ENCODE measurements at places on chromosomes 4 and X.

DNA sequence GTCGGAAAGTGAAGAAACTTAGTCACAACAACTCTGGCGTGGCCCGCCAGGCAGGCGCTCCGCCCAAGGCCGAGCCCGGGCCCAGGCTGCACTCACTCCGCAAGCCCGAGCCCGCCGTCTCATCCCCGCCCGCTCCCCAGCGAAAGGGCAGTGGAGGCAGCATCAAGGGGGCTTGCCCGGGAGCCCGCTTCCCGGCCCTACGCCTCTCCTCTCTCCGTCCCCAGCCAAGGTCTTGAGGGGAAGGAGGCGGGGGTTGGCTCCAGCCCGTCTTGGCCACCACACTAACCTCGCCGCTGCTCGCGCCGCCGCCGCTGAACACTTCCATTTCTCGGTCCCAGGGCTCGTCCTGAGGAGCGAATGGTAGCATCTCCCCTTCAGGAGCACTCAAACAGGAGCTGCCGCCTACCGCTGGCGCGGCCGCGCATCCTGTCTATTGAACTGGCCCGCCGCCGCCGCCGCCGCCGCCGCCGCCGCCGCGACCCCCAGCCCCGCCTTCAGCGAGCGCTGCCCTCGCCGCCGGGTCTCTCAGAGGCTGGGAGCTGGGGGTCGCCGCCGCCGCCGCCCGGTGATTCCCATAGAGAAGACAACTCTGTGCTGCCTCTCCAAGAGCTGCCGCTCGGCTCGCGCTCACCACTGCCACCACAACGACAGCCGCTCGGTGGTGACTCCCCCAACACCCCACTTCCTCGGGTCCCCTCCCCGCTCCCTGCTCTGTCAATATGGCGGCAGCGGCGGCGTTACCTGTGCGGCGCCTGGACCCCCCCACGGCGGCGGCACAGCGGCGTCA is at the start of gene RPS6KA6:
RPS6KA6 (minus strand) TSS at position 667 of the 787 bp plus-strand sequence; CDS start at position 367, 300 bp downstream.
- peak; percentile 1 for DNase-seq

- no peak for DNase-seq
These were observed 68.3 kb upstream of the PGM2 start for GRCh38 chr4:37758226-37758625.

DNA sequence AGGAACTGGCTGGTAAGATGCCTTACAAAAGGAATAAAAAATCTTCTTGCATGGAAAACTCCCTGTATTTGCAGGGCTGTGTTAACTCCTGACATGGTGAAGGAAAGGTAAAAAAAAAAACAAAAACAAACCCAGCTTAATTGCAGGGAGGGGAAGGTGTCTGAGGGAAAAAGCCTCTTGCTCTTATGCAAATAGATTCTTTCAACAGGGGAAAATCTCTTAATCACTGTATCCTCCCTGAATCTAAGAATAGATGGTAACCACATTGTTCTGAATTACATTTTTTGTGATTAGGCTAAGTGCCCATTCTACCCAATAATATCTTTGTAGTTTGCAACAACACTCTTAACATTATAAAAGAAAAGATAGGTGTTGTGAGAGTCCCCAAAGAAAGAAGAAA is 172.6 kb downstream of the RBM46 start:
- DNase-seq, result no peak

DNA sequence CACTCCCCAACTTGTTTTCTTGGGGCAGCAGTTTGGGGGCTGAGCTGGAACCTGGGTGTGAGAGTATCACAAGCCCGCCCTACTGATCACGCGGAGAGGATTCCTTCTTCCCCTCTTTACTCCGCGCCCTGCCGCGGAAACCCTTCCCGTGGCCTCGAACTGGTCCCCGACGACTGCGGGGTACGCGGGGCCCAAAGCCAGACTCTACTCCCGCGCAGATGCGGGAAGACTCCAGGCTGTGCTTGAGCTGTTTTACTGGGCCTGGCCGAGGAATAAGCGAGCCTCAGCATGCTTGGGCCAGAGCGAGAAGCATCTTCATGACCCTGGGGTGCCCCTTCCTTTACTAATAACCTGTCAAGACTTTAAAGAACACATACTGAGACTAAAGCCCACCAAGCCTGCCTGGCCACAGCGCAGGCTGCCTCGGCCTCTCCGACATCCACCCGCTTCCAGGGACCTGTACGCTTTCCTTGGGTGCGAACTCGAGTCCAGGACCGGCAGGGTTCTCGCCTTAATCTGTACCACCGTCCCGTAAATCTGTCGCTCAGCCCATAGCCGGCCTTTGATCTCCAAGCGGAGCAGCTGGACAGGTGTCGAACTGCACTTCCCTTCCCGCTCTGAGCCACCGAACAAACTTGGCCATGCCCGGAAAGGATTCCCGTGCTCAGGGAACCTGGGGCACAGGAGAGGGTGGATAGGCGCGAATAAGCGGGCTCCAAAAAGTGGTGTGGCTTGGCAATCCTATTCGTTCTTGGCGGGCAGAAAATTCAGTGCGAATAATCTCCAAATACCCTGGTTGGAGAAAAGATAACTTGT is 55.0 kb upstream of the TMEM33 start:
- DNase-seq, result no peak

GRCh38 chrX:31540313-31540712 is 468.5 kb upstream of the FTHL17 start:
- no peak for DNase-seq

GRCh38 chr4:5137927-5138326 is 86.6 kb downstream of the STK32B start:
- no peak for DNase-seq

- no peak for DNase-seq
These were observed 72.5 kb downstream of the ACOX3 start for GRCh38 chr4:8368061-8368481.

GRCh38 chr4:27368781-27369180 is 508.1 kb downstream of the STIM2 start:
- no peak for DNase-seq

- no peak for DNase-seq
These were observed 28.4 kb upstream of the GRPEL1 start for GRCh38 chr4:7096236-7096635.

GRCh38 chr4:82782626-82783345 is 15.8 kb downstream of the SCD5 start:
- no peak for DNase-seq
